ENCODE measurements at places on chromosomes 1 and 21. TPM values are rescaled to one million over a fixed set of nuclear protein-coding genes. Genes with fewer than 3 reads are reported as not detected.

The FAM72C gene
- 0.13 TPM for total RNA-seq

The SERBP1 gene
- 199 TPM for total RNA-seq

- H3K27me3 ChIP-seq, result no peaks in the 10 kb centered on the region
- no peak overlapping the region for H3K4me3 ChIP-seq
- no peaks in the 10 kb centered on the region for H3K4me1 ChIP-seq
- no peak for DNase-seq
These were observed 28.9 kb upstream of the CD101 start for GRCh38 chr1:116972674-116973030.

DNA sequence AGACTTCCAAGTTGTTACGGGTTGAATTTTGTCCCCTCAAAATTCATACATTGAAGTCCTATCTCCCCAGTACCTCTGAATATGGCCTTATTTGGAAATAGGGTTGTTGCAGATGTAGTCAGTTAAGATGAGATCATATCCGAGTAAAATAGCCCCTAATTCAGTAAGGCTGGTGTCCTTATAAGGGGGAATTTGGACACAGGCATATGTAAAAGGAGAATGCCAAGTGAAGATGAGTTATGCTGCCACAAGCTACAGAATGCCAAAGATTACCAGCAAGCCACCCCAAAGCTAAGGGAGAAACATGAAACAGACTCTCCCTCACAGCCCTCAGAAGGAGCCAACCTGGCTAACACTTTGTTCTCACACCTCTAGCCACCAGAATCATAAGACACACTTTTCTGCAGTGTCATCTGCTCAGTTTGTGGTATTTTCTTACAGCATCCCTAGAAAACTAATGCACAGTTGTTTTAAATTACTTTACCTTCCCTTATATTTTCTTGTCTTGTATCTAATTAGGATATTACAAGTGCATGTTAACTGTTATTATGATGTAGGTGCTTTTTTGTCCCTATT lies 43.3 kb upstream of the PRDX6 start:
- no peaks in the 10 kb centered on the region for H3K27me3 ChIP-seq
- no peak overlapping the region for H3K4me3 ChIP-seq
- no peaks in the 10 kb centered on the region for H3K36me3 ChIP-seq

DNA sequence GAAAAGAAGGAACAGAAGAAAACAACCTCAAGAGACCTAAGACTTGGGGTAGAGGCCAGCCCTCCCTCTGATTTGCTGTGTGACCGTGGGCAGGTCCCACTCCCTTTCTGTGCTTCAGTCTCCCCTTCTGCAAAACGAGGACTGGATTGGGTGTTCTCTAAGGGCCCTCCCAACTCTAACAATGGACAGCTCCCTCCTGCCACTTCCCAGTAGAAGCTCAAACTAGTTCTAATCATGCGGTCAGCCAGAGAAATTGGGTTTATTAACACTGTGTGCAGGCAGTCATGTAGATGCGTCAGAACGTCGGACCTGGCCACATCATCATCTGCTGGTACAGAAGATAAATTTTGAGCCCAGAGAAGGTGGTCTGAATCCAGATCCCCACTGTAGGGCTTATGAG lies 1.6 kb upstream of the PADI4 start:
- H3K36me3 ChIP-seq, result no peaks in the 10 kb centered on the region
- H3K27me3 ChIP-seq, result no peaks in the 10 kb centered on the region
- H3K27ac ChIP-seq, result no peak overlapping the region
- H3K4me1 ChIP-seq, result no peaks in the 10 kb centered on the region

GRCh38 chr1:55490547-55490946 lies 275.4 kb upstream of the USP24 start:
- H3K27me3 ChIP-seq, result no peaks in the 10 kb centered on the region
- H3K36me3 ChIP-seq, result no peaks in the 10 kb centered on the region
- no peak overlapping the region for H3K4me3 ChIP-seq
- no peak for DNase-seq
- H3K27ac ChIP-seq, result no peak overlapping the region

All from upper lobe of left lung (tissue), 6 donors.